ENCODE measurements at places on chromosomes 2 and 18.
A peak's percentile ranks its signal among the peaks of the same experiment; 100 is the strongest.

DNA sequence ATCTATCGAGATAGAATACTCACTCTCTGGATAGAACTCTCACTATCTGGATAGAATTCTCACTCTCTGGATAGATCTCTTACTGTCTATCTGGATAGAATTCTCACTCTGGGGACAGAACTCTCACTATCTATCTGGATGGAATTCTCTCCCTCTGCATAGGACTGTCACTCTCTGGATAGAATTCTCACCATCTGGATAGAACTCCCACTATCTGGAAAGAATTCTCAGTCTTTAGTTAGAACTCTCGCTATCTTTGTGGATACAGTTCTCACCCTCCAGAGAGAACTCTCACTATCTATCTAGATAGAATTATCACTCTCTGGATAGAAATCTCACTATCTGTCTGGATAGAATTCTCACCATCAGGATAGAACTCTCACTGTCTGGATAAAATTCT, 16.5 kb downstream of the ABCG8 start:
- no peak for DNase-seq

DNA sequence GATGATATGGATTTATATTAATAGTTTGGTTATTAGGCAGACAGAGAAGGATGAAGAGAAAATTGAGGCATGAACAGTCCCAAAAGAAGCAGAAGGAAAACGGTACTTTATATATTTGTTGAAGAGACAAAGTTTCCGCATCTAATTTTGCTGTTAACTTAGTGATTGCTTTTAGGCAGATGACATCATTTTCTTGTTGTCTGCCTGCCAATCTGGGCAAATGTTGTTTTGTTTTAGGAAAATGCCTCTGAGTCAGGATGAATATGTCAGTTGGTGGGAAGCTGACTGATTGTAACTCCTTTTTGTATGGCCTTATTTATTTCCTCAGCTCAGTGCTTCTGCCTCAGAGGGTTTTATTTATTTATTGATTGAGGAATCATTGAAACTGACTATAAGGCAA, 52.5 kb upstream of the CAVIN2 start:
- DNase-seq: no peak

- DNase-seq: no peak
Observed at GRCh38 chr2:196268538-196269338, 97.4 kb upstream of the STK17B start.

- no peak for DNase-seq
Observed at GRCh38 chr2:168667156-168667555, 135.3 kb upstream of the NOSTRIN start.

DNA sequence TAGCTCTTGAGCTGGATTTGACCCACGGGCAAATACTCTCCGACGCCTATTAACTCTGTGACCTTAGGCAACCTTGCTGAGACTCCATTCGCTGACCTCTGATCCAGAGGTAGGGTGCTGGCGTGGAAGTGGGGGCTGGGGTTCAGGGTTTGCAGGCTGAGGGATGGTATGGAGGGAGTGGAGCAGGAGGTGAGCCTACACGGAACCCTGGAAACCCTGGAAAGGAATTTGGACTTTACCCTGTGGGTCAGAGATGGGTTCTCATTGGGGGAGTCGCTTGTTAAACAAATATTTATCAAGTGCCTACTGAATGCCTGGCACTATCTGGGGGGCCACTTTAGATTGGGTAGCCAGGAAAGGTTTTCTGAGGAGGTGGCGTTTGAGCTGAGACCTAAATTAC, 58.2 kb upstream of the FZD7 start:
- DNase-seq: no peak

DNA sequence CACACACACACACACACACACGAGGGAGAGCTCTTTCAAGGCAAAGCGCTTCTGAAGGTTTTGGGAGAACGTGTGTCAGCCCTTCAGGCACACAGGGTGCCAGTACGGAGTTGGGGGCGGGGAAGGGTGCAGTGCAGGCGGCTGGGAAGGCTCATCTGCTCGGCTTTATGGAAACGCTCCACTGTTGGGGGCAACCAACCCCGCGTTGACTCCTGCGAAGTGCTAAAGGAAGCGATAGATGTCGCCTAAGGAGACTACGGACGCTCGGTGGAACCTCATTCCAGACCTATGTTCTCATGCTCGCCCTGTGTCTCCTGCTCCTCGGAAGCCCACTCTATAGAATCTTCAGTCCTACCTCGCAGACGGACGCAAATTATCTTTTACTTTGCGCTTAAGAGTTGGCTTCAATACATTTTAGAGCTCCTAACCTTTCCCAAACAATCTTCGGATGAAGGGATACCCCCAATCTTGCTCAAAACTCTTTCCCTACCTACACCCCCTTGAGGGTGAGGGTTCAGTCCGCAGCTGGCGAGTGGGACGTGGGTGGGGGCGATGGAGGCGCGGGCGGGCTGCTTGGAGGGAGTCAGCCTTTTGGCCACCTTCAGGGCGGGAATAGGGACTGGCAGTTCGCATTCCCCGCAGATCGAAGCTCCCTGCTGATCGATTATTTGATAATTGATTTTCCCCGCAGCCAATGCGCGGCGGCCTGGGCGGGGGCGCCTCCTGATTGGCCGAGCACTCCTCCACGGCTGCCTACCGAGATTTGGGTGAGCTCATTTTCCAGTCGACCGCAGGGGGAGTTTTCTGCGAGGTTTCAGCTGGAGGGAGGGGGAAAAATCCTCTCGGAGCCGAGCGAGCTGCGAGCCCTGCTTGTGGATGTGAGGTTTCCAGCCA, 1.9 kb upstream of the MEIS1 start:
- peak; percentile 93 for DNase-seq

- DNase-seq: no peak
Observed at GRCh38 chr2:20539133-20539719, 92.4 kb downstream of the RHOB start.

DNA sequence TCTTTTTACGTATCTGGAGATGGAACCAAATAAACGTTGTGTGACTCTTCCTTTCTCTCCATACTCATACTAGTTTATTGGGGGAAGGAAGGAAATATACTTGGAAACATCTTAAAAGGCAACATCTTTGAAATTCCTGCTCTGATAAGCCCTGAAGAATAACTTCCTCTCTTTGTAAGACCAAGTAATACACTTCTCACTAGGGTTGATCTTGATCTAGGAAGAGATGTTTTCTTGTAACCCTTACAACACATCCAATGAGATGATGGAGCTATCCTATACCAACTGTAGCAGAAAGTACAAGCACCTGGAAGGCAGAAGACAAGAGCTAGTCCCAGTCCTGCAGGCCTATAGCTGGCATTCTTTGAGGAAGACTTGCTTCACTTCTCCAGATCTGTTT, 2.0 kb downstream of the ANKRD44 start:
- no peak for DNase-seq

GRCh38 chr2:222288590-222289277, 10.1 kb downstream of the PAX3 start:
- no peak for DNase-seq

- no peak for DNase-seq
Observed at GRCh38 chr18:64419156-64419555, 270.3 kb upstream of the LINC00305 start.

DNA sequence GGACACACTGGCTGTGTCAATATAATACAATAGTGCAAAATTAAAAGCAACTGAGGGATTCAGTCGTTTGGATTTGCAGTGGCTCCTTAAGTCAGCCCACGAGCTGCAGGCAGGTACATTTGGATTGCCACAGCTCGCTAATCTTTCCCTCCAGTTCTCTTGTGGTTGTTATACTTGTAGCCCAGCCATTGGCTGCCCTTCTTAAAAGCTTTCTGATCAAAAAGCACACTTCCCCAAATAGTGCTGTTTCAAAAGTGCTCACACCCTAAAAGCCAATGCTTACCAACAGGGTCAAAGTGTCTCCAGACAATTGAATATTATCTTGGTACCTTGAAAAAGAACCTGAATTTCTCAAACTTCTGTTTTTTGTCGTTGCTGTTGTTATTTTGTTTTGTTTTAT, 404.7 kb upstream of the FAM98A start:
- no peak for DNase-seq

DNA sequence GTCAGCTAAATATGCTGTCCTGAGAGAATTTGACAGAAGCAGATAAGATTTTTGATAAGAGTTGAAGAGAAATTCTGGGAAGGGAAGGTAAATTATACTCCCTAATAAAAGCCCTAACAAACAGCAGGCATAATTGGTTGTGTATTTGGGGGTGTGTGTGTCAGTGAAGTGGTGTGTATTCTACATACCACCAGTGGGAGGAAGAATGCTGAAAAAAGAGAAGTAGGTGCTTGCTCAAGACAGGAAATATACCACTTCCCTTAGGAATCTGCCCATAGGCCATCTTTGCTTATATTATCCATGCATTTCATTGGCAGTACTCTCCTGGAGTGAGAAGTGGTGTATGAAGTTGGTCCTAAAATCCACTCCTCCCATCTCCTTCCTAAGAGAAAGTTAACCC, 76.2 kb downstream of the FMNL2 start:
- DNase-seq: no peak
